ENCODE measurements at places on chromosomes 4 and X.

DNA sequence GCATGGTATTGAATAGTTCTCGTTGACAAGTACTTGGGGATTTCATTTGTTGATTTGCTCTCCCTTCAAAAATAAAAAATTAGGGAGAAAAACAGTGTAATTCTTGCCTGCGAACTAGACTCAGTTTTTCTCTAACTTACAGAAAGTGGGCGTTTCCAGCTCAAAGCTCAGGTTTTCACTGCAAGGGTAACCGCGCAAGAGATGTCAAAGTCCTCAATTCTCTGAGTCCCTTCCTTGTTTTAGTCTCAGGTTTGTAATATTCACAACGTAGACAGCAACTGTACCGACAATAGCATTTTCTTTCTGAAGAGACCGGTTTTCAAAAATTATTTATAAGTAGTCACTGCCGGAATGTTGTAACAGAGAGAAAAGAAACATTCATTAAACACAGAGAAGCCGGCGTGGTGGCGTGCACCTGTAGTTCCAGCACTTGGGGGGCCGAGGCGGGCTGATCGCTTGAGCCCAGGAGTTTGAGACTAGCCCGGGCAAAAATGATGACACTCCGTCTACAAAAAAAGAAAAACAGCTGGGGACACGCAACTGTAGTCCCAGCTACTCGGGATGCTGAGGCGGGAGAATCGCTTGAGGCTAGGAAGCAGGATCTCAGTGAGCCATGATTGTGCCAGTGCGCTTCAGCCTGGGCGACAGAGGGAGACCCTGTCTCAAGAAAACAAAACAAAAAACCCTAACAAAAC lies 774 bp downstream of the ZCCHC4 start:
- no peak for DNase-seq

GRCh38 chr4:78644744-78645330 lies 93.3 kb downstream of the ANXA3 start:
- DNase-seq = peak; percentile 54

GRCh38 chr4:10942156-10942555 lies 257.6 kb upstream of the CLNK start:
- DNase-seq = no peak

- no peak for DNase-seq
Observed at GRCh38 chr4:161894014-161894413, 269.8 kb downstream of the FSTL5 start.

DNA sequence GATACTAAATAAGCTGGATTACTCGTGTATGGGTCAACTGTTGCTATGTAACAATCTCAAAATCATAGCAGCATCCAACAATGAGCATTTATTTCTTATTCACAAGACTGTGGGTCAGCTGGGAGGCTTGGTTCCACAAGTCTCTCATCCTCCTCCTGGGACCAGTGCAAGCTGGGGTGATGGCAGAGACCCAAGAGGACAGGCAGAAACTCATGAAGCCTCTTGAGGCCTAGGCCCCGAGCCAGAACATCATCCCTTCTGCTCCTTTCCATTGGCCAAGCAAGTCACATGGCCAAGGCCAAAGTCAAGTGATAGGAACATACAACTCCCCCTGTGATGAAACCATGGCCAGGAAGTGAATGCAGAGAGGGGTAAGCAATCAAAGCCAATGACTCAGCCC lies 422.1 kb downstream of the BCOR start:
- DNase-seq = no peak

GRCh38 chr4:120435179-120435578 lies 368.5 kb upstream of the MAD2L1 start:
- no peak for DNase-seq

- DNase-seq = no peak
Observed at GRCh38 chrX:96182366-96182765, 502.3 kb upstream of the DIAPH2 start.

- no peak for DNase-seq
Observed at GRCh38 chrX:110120025-110120424, 117.1 kb downstream of the TMEM164 start.

- DNase-seq = no peak
Observed at GRCh38 chr4:4864443-4864939, 5.0 kb downstream of the MSX1 start.

GRCh38 chr4:10336471-10336870 lies 120.8 kb downstream of the ZNF518B start:
- DNase-seq = no peak

GRCh38 chr4:1294424-1294823 lies 4.7 kb downstream of the MAEA start:
- no peak for DNase-seq

DNA sequence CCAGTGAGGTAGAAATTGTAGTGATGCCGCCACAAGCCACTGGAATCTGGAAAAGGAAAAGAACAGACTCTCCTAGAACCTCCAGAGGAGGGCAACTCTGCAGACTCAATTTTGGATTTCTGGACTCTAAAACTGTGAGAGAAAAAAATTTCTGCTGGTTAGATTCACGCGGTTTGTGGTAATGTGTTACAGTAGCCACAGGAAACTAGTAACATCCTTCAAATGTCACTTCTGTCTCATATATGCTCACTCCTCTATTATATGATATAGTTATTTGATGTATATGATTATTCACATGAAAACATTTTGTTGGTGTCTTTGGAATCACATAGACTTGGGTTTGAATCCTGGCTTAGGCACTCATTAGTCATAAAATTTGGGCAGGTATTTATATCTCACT lies 18.8 kb downstream of the LDOC1 start:
- no peak for DNase-seq

- no peak for DNase-seq
Observed at GRCh38 chr4:17206829-17207801, 304.8 kb downstream of the QDPR start.

DNA sequence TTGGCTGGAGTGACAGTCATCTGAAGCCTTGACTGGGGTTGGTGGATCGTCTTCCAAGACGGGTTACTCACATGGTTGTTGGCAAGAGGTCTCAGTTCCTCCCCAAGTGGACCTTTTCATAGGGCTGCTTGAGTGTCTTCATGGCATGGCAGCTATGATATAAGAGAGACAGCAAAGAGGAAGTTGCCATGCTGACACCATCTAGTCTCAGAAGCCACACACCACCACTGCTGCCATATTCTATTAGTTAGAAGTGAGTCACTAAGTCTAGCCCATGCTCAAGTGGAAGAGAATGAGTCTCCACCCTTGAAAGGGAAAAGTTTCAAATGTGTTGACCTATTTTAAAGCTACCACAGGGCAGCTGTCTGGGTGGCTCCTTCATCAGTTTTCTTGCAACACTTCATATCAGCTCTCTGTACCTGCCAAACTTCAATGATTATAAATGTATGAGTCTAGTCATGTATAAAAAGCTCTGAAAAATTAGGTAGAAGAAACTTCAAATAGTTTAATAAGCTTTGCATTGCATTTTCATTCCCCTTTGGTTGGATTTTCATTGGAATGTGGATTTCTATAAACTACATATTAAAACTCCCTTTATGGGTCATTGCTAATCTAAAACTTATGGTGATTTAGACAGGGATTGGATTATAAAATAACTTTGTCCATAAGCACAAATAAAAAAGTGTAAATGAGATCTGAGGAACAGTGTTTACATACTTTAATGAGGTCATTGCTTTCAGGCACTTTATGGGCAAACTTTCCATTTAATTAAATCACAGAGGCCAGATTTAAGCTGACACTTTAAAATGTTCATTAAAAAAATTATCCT lies 68.0 kb upstream of the ATXN3L start:
- DNase-seq = peak; percentile 3

DNA sequence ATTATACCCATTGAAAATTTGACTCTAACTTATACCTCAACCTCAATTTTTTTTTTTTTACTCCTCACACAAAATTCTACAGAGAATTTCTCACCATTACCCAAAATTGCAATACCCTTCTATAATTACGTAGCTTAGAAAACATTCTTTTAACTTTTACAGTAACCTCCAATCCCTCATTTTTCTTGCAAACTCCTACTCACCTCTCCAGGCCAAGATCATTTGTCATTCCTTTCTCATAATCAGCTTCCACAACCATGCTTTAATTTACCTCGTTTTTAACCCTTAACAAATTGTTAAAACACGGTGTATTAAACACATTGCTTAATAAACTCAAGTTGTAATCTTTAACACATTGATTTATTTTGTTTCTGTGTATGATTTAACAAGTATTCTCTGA lies 289.7 kb upstream of the TRAM1L1 start:
- no peak for DNase-seq

- DNase-seq = peak; percentile 55
Observed at GRCh38 chrX:129798888-129799287, 19.1 kb downstream of the SASH3 start.

- no peak for DNase-seq
Observed at GRCh38 chrX:3518870-3519269, 172.4 kb upstream of the MXRA5 start.

DNA sequence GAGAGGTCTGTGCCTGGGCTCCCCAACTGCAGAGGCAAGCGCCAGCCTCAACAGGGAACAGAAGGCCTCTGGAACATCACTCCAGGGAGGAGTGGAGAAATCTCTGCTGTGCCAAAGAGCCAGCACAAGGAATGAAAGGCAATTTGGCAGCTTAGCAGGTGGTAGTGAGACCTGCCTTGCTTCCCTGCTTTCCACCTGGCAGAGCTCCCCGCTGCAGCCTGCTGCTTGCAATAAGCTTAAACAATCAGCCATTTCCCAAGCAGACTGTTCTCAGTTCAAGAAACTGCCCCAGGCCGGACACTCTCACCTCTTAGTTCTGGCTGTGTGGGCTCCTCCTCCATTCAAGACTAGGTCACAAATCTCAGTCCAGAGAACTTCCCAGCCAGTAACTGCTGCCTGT lies 370.6 kb downstream of the MAGEB5 start:
- no peak for DNase-seq

GRCh38 chr4:109065006-109065405 lies 237.5 kb downstream of the COL25A1 start:
- DNase-seq = no peak

DNA sequence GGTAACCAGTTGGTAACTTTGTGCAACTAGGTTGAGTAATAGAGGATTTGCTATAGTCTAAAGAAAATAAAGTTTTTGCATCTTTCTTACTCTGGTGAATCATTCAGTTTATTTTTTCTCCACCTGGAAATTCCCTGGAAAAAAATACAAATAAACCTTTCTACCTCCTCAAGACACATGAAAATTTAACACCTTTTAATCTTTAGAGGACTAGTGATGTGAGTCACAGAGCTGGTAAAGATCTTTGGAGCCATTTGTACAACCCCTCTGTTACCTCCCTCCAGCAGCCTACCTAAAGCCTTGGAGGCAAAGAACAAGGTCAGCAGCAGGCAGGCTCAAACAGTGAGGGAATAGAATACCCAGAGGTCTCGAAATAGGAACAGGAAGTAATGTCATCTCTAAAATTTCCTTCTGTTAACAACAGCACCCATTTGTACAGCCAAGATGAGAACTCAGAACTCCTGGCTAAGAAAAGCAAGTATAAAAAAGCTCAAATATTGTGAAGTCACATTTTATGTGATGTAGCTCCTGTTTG lies 10.2 kb upstream of the MAOB start:
- DNase-seq = no peak

- DNase-seq = no peak
Observed at GRCh38 chrX:153521034-153521433, 3.6 kb downstream of the ATP2B3 start.

DNA sequence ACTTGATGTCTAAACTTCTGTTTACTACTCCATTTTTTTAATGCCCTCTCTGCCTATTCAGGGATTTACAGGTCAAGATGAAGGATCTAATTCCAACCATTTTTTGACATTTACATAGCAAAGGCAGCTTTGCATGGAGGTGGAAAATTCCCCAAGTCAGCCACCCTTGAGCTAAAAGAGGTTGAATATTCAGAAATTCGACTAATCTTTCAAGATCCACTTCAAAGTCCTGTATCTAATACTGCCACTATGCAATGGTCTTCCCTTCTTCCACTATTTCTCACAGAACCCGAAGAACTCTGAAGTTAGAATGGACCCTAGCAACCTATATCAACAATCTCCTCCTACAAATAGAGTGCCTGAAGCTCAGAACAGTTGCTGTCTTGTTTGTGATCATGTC lies 21.6 kb downstream of the CFAP97 start:
- no peak for DNase-seq

DNA sequence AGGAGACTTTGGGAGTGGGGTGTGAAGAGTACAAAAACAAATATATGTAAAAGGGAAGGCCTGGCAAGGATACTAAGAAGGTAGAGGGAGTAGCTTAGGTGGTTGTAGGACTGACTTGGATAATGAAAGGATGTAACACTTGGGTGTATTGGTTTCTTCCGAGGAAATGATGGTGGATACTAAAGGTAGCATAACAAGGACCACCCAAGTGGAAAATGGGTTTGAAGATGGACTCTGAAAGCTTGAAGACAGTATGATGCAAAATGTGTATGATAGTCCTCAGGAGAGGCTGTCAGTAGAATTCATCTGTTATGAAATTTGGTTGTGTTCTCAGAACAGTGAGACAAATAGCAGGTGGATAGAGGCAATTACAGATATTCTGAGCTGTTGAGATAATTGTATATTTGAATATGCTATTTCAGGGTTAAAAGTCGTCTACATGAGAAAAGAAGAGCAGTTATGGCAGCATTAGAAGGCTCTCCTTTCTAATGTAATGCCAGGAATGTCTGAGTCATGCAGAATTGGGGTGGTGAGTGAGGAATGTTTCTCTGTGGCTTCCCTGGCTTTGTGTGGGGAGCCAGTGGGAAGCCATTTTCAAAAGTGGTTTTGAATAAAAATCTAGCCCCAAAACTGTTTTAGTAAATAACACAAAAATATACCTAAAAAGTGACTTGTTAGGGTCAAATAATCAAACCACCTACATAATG lies 75.6 kb downstream of the FHIP1A start:
- DNase-seq = no peak

- DNase-seq = no peak
Observed at GRCh38 chr4:37659696-37660095, 26.5 kb downstream of the RELL1 start.

- no peak for DNase-seq
Observed at GRCh38 chr4:17489721-17490120, 22.2 kb downstream of the QDPR start.

- DNase-seq = no peak
Observed at GRCh38 chr4:177097291-177097690, 212.4 kb upstream of the NEIL3 start.

GRCh38 chr4:139295206-139295941 lies 5.9 kb upstream of the NAA15 start:
- peak; percentile 99 for DNase-seq

DNA sequence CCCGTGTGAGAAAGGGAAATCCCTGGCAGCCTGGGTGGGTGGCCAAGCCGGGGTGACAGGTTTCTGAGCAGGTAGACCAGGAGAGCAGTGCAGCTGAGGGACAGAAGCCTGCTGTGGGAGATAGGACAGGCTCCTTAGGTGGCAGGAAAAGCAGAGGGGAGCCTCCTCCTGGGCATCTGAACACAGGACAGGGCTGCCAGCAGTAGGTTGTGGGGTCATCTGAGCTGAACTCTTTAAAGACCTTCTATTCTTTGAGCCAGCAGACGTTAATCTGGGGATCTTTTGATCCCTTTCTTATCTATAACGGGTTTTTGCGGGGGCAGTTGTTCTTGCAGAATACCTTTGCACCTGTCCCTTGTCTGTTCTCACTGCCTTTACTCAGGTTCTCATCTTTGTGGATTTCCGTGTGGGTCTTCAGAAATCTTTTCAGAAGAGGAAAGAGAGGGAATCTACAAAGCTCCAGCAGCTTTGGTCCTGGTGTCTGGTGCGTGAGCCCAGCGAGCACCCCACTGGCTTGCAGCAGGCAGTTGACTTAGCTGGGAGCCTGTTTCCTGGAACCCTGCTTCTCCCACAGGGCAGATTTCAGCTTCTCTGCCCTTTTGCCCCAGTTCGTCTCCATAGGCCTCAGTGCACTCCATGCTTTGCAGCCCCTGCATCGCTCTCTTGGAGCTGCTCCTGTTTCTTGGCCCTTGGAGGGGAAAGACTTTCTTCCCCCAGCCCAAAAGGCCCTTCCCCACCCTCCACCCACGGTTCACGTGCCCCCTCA lies 35.8 kb upstream of the TADA2B start:
- no peak for DNase-seq

GRCh38 chrX:1754077-1754476 lies 139.2 kb downstream of the ASMT start:
- no peak for DNase-seq
